CD4-positive, alpha-beta T cell treated with Interleukin-17A for 1 hour (primary cell): ENCODE measurements at places on chromosomes 4 and X.

- DNase-seq, result no peak
These were observed 552 bp downstream of the TCEAL9 start for GRCh38 chrX:103356858-103357257.

- DNase-seq, result no peak
These were observed 82.2 kb downstream of the STOX2 start for GRCh38 chr4:183986971-183987946.

DNA sequence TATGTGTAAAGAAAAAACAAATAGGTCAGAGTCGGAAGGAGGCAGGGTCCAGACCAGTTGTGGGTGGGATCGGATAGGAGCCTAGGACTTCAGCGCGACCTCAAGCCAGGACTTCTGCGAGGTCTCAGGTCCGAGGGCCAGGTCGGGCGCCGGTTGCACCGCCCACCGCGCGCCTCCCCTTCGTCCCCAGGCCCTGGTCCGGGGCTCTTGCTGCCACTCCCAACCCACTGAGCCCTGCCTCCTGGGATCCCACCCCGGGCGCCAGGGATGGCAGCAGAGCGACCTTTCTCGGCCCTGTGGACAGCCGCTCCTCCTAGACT is 12.3 kb downstream of the PITX2 start:
- no peak for DNase-seq

- DNase-seq, result no peak
These were observed 740 bp upstream of the NPY2R start for GRCh38 chr4:155207534-155208257.

DNA sequence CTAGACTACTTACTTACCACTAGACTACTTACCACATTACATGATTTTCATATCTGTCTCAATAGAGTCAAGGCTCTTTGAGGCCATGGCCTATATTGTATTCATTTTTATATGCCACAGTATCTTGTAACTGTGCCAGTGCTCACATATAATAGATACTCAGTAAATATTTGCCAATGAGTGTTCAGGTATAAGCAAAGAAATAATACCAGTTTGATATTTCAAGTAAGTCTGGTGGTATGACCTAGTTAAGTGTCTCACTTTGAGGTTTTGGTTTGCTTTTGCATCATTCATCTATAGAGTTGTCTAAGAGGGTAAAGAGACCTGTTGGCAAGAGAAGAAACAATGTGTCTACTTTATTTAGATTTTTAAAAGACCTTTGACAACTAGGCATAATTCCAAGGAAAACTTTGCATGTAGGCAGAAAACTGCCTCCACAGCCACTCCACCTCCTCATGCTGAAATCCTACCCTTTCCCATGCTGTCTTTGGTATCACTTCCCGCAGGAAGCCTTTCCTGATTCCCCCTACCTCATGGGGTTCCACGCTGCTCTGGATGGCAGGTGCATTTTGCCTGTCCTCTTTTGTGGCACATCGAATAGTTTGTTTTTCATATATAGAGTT is 91.3 kb upstream of the KLHL13 start:
- no peak for DNase-seq

DNA sequence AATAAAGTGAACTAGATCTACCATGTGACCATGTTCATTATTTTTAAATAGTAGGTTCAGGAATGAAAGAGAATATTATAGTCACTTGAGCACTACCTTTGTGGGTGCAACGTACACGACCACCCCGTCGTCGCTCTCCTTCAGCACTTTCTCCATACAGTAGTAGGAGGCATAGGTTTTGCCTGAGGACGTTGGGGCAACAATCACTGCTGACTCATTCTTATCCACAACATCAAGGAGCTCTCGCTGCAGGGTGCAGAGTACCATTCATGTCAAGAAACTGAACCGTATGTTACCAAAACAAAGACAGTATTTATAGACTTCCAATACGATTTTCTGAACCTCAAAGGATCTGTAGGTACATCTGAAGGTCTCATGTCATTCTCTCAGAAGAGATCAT is 44.7 kb downstream of the DDX60 start:
- no peak for DNase-seq

- no peak for DNase-seq
These were observed 653.0 kb downstream of the C4orf33 start for GRCh38 chr4:129748991-129749390.

DNA sequence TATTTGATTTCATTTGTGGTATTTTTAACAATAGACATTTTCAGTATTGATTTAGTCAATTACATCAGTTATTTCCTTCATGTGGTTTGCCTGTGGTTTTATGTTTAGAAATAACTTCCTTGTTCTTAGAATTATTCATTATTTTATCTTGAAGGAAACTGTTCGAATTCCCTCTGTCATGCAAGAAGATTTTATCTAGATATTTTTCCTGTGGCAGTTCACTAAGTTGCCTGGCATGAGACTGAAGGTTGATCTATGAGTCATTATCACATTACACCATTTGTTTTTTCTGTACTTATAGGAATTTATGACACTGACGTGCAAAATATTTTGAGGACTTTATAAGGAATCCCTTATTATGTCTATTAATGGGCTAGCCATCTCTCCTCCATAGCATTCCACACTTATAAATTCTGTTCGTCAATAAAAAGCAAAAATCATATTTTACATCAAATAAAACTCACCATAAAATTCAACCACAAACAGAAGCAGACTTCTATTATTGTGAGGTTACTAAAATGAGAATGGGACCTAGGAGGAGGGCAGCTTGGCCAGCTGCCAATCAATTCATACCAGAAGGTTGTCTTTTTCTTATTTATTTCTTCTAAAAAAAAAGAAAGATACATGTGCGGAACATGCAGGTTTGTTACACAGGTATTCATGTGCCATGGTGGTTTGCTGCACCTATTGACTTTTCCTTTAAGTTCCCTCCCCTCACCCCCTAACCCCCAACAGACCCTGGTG is 179.0 kb downstream of the KCNIP4 start:
- no peak for DNase-seq

DNA sequence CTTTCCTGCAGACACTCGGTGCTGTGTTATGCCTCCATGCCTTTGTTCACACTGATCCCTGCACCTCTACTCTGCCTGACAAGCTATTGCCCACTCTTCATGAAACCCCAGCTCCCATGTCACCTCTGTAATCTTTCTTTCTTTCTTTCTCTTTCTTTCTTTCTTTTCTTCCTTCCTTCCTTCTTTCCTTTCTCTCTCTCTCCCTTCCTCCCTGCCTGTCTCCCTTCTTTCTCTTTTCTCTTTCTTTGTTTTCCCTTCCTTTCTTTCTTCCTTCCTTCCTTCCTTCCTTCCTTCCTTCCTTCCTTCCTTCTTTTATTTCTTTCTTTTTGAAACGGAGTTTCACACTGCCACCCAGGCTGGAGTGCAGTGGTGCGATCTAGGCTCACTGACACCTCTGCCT is 12.5 kb downstream of the GJB1 start:
- DNase-seq, result no peak

DNA sequence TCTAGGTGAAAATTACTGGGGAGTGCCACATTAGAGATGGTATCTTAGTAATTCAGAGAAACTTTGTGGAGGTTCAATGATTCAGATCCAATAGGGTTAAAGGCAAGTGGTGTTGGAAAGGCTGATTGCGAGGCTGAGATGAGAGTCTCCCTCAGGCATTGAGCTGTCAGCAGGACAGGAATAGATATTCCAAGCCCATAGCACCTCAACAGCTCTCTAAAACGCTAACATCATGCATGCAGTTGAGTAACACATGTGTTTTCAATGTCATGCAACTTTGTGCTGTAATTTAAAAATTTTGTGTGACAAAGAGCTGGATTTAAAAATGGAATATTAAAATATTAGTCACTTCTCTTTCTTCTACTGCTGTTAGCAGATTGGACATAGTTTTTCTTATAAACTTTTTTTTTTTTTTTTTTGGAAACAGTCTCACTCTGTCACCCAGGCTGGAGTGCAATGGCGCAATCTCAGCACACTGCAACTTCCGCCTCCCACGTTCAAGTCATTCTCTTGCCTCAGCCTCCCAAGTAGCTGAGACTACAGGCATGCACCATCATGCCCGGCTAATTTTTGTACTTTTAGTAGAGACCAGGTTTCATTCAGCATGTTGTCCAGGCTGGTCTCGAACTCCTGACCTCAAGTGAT is 173.5 kb upstream of the C1QTNF7 start:
- no peak for DNase-seq

DNA sequence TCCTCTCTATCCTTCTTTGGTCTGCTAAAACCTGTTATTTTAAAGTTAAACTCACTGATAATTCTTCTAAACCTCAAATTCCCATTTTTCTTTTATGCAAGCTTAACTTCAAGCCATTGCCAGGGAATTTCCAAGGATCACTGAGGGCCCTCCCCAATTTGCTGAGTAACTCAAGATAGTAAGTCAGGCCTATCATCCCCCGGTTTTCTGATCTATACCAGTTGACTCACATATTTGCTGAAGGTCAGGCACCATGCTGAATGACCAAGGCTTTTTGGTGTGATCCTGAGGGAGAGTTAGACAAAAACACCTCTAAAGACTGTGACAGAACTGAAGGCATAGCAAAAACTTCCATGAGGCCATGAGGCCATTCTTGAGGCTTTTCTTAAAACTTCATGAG is 1301.9 kb downstream of the PCDH7 start:
- DNase-seq, result no peak

DNA sequence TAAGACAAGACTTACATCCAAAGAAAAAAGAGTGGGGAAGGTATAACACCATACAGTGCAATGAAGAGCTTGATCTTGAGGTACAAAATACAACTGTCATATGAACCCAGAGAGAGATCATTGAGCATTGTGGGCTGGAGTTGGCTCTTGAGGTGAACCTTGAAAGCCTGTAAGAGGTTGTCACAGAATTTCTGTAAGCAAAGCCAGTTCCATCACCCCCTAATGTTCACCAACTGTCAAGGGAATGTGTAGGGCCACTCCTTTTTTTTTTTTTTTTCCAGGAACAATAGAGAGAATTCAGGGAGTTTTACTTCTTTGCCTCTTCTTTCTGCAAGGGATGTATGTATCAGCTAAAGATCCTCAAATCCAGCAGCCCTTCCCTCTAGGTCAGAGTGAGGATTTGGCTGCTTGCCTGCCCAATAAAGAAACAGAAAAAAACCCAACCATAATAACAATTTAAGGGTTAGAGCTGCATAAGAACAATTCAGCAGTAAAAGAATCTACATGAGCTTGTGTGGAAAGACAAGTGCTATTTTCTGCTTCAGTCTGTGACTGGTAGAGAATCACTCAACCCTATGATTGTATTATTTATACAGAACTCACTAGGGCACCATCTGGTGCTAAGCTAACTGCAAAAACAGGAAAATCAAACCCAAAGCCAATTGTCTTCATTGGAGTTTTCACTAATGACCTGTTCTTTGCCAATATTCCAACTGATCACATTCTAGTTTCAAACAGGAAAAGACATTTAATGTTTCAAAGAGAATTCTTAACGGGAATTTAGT is 217.5 kb upstream of the TEX13C start:
- no peak for DNase-seq

DNA sequence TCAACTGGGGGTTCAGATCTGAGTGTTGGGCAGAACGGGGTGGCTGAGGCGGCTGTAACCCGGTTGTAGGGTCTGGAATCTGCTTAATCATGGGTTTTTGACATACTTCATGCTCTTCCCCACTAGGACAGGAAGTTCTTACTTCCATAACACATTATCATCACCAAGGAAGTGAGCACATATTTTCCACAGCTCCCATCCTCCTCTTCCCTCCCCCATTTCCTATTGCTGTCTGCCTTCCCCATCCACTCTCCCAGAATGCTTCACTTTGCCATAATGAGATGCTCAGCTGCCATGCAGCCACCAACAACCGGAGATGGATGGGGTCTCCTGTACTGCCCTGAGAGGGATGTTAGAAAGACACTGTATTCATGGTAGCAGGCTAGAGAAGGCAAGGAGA is 6.4 kb upstream of the DCUN1D4 start:
- no peak for DNase-seq

- no peak for DNase-seq
These were observed 9.9 kb upstream of the CLTRN start for GRCh38 chrX:15674514-15674840.
